ENCODE measurements at places on chromosomes 13 and 19. TPM values are rescaled to one million over a fixed set of nuclear protein-coding genes. Genes with fewer than 3 reads are reported as not detected.

DNA sequence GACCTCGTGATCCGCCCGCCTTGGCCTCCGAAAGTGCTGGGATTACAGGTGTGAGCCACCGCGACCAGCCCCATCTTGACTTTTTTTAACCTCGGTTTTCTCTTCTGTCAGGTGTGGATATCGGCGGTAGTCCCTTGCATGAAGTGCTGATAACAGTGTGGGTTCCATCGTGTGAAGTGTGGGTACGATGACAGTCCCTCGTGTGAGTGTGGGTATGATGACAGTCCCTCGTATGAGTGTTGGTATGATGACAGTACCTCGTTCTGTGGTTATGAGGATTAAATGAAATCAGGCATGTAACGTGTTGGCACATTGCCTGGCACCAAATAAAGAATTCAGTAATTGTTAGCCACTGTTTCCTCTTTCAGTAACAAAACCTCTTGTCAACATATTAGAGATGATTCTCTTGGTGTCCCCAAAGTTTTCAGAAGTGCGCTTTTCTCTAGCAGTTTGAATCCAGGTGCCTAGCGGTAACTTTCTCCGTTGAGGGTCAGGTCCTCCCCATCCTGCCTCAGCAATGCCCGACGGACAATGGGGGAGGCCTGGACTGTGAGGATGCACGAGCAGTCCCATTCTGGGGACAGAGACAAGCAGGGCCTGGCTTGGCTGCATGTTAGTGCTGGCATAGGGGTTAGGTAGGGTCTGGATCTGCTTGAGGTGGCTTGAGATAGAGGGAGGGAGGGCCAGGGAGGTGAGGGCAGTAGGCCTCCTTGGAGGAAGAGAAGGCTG is 15.3 kb downstream of the GATAD2A start:
- DNase-seq: no peak

DNA sequence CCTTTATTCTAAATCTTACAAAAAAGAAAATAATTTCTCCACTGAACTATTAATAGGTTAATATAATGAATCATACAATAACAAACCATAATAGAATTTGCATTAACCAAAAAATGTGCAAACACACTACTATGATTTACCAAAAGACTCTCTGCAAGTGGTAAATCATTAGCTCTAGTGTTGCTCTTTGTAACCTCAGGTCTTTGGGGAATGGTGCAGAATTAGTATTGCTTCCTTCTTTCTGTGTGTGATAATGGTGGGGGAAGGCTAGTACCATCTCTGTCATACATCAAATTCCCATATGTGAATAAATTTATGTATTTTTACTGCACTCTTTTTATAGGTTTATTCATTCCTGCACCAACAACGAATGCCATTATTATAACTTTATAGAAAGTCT is 105.1 kb downstream of the COG6 start:
- no peak for DNase-seq

LRRC25 gene
- 3.9 TPM for total RNA-seq

DNA sequence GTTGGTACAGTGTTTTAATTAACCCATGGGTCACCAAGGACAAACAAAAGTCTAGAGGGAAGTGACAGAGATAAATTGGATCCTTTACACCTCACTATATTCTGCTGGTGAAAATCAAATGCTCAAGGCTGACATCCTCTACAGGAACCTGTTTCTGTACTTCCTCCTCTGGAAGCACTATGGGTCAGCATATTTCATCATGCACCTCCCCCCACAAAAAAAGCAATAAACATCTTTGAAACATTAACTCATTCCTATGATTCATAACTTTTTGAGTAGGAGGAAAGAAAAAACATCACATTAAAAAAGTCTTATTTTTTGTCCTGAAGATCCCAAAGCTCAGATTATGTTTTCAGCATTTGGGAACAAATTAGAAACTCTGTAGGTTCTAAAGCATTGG is 588.3 kb upstream of the SGCG start:
- DNase-seq: no peak

DNA sequence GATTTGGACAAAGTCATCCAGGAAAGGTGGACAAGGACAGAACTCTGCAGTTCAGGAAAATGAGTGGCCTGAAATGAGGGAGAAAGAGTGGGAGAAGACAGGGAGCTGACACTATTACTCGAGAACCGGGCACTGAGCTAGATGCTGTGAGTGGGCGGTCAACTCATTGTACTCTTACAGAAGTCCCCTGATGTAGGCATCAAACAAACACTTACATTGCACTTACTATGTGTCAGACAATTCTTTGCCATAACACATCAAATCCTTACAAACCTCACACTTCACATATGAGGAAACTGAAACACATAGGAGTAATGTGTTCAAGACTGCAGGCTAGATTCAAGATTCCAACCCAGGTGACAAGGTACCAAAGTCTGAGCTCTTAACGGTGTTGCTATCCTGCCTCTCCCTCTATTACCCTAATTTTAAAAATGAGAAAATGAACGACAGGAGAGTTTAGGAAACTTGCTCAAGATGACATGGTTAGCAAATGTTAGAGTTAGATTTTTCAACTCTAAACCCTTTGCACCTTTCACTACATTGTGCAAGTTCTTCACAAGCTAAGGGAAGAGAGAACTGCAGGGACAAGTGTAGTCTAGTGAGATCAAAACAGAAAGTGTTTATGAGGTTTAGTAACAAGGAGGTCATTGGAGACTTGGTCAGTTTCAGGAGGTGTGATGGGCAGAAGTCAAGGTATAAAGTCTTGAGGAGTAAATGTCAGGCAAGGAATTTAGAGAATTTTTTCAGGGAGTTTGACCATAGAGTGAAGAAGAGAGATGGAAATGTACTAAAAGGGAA is 4.9 kb upstream of the MEDAG start:
- no peak for DNase-seq

ANKRD24 gene
- 0.25 TPM for total RNA-seq

CEACAM3 gene
- not detected for total RNA-seq

- DNase-seq: no peak
These were observed 2.3 kb upstream of the NBEA start for GRCh38 chr13:34939771-34940170.

PRSS57 gene
- total RNA-seq: not detected

- DNase-seq: no peak
These were observed 96.8 kb upstream of the CSNK1A1L start for GRCh38 chr13:37202264-37202663.

DNA sequence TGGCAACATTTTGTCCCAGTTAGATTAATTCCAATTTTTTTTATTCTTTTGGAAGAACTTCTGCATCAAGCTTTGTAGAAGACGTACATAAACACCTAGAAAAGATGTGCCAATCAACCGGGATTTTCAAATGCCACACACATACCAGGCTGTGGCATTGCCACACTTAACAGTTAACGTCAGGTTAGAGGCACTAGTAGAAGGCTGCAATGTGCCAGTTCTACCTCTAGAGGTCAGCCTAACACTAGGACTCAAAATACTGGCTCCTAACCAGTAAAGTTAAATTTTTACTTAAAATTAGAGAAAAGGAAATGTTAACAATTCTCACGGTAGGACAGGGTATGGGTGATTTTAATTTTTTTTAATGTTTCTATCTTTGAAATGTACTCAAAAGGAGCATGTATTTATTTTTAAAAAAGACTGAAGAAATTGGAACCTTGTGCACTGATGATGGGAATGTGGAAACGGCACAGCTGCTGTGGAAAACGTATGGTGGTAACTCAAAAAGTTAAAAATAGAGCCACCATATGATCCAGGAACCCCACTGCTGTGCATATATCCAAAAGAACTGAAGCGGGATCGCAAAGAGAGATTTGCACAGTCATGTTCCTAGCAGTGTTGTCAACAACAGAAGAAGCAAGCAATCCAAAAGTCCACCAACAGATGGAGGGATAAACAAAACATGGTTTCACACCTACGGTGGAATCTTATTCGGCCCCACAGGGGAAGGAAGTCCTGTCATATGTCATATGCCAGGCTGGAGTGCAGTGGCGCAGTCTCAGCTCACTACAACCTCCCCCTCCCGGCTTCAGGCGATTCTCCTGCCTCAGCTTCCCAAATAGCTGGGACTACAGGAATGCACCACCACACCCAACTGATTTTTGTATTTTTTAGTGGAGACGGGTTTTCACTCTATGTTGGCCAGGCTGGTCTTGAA is 30.3 kb downstream of the CRYL1 start:
- DNase-seq: no peak

CGB1 gene
- total RNA-seq: not detected

DNA sequence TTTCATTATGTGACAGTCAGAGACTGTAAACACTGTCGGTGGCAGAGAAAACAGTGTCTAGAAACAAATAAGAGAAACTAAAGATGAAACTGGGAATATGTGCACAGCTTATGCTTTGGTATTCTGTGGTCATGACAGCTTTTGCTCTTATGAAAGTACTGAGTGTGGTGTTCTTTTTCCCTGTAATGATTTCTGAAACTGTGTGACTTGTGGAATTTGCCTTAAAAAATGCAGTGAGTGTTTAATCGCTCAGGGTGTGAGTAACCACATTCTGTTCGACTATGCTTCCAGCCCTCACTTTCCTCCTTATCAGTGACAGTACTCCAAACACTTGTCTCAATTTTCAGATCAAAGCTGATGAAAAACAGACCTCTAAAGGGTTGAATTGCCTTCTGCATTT is 66.9 kb upstream of the DIAPH3 start:
- no peak for DNase-seq

- no peak for DNase-seq
These were observed 158.7 kb downstream of the TM9SF2 start for GRCh38 chr13:99659866-99660554.

GRCh38 chr19:49514151-49514550 is 1.7 kb downstream of the FCGRT start:
- no peak for DNase-seq

GRCh38 chr19:22882797-22883196 is 50.7 kb downstream of the ZNF723 start:
- no peak for DNase-seq

GRCh38 chr13:95743192-95743591 is 66.3 kb downstream of the DNAJC3 start:
- no peak for DNase-seq

- no peak for DNase-seq
These were observed 40.6 kb downstream of the PHF11 start for GRCh38 chr13:49536144-49536873.

GRCh38 chr19:17711851-17712250 is 7.4 kb upstream of the MAP1S start:
- no peak for DNase-seq

- no peak for DNase-seq
These were observed at the start of gene NFIC for GRCh38 chr19:3365836-3366752. TSS of gene NFIC (plus strand) at chr19:3366583. CDS start at chr19:3366637, 54 bp downstream.
